ENCODE measurements at places on chromosomes 3 and 15.

DNA sequence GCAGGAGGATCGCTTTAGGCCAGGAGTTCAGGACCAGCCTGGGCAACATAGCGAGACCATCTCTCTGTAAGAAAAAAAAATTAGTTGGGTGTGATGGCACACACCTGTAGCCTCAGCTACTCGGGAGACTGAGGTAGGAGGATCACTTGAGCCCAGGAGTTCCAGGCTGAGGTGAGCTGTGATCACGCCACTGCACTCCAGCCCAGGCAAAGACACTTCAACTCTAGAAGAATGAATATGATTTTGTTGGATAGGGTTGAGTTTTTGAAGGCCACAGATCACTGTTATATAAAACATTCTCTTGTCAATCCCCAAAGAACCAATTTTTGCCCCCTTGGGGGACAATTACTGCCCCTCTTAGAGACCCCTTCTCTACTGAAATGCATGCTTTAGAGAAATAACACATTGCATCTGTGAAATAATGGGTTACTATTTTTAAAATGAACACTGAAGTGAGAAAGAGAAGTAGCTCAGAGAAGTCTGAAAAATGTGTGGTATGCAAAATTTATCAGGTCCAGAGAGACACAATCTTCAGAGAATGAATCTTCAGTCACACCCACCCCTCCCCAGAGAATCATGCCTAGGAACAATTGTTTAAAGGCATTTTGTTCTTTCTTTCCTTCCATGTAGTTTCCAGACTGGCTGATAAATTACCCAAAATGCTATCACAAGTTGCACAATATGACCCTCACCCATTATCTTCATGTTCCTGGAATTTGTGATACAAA lies 42.7 kb downstream of the METTL6 start:
- DNase-seq = no peak

DNA sequence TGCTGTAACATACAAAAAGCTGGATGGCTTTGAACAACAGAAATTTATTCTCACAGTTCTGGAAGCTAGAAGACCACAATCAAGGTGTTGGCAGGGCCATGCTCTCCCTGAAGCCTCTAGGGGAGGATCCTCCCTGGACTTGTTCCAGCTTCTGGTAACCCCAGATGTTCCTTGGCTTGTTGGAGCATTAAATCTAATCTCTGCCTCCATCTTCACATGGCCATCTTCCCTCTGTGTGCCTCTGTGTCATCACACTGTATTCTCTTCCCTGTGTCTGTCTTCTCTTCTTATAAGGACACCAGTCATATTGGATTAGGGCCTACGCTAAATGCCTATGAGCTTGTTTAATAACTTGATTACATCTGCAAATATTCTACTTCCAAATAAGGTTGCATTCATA lies 109.5 kb downstream of the STAG1 start:
- no peak for DNase-seq

DNA sequence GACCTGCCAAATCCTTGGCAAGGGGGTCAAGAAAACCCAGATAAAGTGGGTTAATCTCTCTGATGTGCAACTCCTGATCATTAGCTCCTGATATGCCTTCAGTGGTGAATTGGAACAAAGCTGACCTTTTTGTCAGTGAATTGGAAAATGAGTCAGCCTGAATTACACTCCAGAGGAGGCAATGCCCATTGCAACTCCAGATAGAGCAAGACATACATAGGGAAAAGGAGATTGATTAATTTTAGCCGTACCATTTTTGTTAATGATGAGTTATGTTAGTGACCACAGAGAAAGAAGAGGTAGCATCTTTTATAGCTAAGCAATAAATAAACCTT lies 195.2 kb upstream of the CADPS start:
- DNase-seq = no peak

- no peak for DNase-seq
Observed at GRCh38 chr3:38108649-38109579, 28.0 kb downstream of the ACAA1 start.

DNA sequence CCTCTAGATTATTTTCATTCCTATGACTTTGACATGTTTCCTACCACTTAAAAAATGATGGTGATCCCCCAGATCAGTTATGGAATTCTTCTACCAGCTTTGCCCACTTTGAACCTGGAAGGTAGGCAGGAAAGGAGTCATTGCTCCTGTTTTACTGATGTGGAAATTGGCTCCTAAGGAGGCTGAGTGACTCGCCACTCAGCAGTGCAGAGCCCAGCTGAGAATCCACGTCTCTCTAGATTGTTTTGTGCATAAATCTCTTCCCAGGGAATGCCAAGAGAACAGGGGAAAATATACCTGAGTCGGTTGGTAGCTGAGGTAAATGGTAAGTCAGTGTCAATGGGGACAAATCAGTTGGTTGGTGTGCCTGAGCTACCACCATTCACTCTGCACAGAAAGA lies 4.7 kb downstream of the LTF start:
- DNase-seq = no peak

DNA sequence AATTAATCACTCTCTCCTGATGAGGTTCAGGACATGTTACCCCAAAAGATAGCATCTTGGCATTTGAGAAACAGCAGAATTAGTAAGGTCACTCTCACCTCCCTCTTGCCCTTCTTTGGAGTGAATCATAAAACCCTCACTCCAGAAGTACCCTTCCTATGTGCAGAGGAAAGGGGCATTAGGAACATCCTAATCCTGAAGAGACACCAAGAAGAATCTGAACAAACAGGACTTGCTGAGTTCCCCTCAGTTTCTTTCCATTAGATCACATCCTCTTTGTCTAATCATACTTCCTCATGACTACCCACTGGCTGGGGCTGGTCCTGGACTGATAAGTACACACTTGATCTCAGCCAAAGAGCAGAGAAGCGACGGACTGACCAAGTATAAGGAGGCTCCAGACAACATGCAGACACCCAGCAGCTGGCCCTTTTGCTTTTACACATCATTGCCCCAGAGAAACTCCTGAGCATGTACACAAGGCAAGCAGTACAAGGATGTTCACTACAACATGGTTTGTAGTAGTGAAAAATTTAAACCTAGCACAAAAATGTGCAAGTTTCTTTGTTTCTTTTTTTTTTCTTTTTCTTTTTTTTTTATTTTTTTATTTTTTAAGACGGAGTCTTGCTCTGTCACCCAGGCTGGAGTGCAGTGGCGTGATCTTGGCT lies 15.0 kb upstream of the TM6SF1 start:
- DNase-seq = no peak

- no peak for DNase-seq
Observed at GRCh38 chr15:79083154-79083553, 7.4 kb downstream of the RASGRF1 start.

- DNase-seq = no peak
Observed at GRCh38 chr15:38873158-38873557, 308.5 kb upstream of the RASGRP1 start.

GRCh38 chr3:53536282-53536681 lies 41.9 kb downstream of the CACNA1D start:
- DNase-seq = no peak

DNA sequence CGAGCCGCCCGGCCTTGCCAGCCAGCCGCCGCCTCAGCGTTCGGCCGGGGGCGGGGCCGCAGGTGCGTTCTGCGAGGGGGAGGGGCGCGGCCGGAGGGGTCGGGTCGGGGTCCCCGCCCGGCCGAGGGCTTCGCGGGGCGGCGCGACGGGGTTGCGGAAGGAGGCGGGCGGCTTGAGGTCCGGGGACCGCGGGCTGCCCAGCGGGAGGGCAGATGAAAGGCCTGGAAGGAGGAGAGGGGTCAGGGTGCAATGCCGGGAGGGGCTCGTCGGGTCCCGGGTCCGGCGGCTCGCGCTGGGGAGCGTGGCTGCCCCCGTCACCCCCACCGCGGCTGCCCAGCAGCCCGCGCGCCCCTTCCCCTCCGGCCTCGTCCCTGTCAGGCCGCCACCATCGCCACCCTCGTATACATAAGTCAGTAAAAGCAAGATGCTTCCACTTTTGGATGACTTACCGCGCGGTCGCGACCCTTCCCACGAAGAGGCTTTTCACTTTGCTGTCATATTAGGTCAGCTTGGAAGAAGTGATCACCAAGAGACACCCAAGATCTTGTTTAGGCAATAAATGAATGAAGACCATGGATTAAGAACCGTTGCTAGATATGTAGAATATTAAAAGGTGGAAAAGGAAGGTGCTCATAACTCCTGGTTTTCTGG lies 620 bp upstream of the ANP32A start:
- DNase-seq = no peak

DNA sequence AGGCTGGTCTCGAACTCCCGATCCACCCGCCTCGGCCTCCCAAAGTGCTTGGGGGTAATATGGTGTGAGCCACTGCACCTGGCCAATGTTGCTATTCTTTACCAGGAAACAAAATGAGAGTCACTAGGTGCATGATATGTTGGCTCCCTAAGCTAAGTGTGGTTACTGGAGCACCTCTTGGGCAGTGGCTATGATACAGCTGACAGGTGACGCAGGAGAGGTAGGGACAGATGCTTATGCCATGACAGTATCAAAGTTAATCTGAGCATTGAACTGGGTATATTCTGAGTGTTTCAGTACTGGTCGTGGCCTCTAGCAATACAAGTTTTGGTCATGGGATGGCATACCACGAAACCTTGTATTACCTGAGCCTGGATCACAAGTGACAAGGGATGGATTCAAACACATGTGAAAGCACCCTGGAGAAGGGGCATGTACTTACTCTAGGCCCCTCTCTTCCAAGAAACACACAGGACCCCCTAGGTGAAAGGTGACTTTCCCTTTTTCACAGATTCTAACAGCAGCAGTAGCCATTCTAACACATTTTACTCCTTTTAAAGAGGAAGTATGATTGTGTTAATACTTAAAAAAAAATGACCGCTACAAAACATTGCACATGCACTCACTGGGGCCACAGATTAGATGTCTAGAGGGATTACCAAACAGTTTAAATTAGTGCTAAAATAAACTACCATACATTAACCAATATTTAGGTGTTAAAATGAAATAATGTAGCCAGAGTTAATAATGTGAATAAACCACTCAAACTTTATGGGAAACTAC lies 467.3 kb downstream of the SHQ1 start:
- DNase-seq = no peak

DNA sequence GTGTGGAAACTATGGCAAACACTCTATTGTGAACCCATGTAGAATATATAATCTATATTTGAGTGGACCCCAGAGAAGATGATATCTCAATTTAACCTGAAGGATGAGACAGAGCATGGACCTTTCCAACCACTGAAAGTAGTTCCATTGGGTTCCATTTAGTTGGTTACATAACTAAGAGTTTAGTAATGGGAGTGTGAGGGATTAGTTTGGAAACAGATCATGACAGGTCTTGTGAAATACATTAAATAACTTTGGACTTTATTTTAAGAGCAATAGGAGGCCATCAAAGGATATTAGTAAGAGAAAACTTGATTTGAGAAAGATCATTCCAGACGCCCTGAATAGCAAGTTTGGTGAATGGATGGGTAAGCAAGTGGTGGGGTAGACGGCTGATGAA lies 487.2 kb upstream of the ROBO2 start:
- no peak for DNase-seq

DNA sequence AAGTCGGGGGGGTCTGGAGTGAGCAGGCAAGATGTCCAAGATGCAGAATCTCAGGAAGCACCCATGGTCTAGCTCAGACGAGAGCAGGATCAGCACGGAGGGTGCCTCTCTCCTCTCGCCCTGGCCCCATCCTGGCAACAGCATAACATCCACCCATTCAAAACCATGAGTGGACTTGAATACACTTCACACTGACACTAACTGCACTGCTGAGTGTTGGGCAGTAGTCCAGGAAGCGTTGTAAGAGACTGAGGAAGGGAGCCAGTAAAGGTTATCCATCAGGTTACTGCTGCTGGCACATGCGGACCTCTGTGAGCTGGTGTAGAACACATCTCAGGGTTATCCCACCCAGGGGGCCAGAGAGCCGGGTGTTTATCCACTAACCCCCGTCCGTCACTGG lies 131.0 kb upstream of the TOPAZ1 start:
- no peak for DNase-seq

DNA sequence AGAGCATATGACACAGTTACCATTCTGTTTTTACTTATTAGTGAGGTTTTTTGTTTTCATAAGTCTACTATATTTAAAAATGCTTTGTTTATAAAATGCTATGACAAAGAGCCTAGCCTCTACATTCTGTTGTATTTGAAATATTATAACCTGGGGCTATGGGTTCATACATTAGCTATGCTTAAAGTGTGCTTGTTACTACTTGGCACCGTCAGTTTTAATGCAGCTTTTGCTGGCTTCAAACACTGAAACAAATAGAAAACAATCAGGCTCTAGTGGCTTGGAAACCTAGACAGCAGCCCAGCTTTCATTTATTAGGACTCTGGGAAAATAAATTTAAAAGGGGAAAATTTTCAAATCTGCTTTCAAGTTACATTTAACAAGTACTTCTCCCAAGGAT lies 635.9 kb downstream of the CADM2 start:
- no peak for DNase-seq

DNA sequence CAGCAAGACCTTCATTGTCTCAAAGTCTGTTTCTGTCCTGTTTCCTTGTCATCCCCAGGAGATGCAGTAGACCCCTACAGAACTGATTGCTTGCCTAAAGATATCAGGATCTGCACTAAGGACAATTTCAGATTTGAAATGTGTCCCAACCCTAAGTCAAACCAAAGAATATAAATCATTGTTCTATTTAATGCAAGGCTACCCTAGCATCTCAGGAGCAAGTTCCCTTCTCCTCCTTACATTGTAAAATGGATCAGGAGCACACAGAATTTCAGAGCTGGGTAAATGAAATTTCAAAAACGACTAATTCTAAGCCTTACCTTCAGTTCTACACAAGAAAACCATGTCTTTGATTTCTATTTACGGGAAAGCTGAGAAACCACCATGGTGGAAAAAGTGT lies 360.9 kb upstream of the KCNH8 start:
- no peak for DNase-seq

DNA sequence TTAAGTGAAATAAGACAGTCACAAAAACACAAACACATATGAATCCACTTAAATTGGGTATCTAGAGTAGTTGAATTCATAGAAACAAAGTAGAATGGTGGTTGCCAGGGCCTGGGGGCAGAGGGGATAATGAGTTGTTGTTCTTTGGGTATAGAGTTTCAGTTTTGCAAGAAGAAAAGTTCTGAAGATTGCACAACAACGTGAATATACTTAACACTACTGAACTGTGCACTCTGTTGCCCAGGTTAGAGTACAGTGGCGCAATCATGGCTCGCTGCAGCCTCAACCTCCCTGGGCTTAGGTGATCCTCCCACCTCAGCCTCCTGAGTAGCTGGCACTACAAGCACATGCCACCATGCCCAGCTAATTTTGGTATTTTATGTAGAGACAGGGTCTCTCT lies 14.9 kb downstream of the GRAMD2A start:
- DNase-seq = no peak

DNA sequence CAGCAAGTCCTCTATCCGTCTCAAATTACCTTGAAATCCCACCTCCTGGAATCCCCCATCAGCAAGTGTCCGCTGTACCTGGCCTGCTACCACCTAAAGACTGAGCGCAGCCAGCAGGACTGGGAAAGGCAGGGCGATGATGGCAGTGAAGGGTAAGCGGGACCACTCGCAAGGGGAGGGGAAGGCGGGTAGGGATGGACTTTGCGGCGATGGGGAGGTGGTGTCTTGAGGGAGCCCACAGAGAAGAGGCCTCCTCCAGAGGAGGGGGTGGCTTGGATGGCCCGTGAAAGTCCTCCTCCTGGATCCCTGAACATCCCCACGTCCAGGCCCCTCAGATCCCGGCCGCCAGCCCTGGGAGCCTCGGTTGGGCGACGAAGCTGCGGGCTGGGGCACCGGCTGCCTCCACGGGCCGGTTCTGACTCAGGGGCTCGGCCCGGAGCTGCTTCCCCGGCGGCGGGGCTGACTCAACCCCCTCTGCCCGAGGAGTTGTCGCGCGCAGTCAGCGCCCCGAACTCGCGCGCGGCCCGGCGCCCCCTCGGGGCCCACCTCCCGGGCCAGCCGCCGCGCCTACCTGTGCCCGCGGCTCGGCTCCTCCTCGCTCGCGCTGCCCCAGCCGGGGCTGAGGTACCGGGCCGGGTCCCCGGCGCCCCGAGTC lies 512 bp downstream of the LARP6 start:
- DNase-seq = no peak

Data from T-helper 9 cell (primary cell).